Muscle of leg (tissue), 16 donors: ENCODE measurements at places on chromosomes 12 and 14. TPM values are rescaled to one million over a fixed set of nuclear protein-coding genes. Genes with fewer than 3 reads are reported as not detected.

- no peaks in the 10 kb centered on the region for H3K27me3 ChIP-seq
- H3K4me3 ChIP-seq = no peak overlapping the region
- no peaks in the 10 kb centered on the region for H3K36me3 ChIP-seq
- no peak overlapping the region for H3K27ac ChIP-seq
- peak; percentile 86 for DNase-seq
Observed at GRCh38 chr12:107515446-107515958, 170.1 kb upstream of the PWP1 start.

CMA1 gene
- not detected for polyA plus RNA-seq

- no peak overlapping the region for H3K4me3 ChIP-seq
- no peaks in the 10 kb centered on the region for H3K36me3 ChIP-seq
- H3K4me1 ChIP-seq = peaks cover 2% of the 10 kb centered on the region
- H3K27ac ChIP-seq = no peak overlapping the region
Observed at GRCh38 chr12:68896881-68897540, 36.0 kb downstream of the CPM start.

DNA sequence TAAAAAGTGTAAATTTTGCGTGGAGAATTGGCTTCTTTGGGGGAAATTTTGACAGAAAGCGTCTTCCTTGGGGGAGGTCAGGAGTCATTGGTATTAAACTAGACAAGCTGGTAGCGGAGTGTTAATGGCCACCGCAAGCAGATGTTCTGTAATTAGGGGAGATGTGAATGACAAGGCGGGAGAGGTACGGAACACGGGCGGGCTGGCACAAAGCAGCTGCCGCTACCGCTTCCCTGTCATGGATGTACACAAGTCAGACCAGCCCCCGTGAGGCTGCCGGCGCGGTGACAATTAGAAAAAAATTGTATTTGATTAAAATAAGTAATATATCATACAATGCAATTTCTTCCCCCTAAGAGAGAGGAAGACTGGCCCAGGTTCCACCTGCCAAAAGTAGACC, 501.6 kb downstream of the VRK1 start:
- H3K27me3 ChIP-seq = peaks cover 12% of the 10 kb centered on the region
- no peak overlapping the region for H3K4me3 ChIP-seq
- no peak for DNase-seq
- H3K36me3 ChIP-seq = no peaks in the 10 kb centered on the region
- no peak overlapping the region for H3K27ac ChIP-seq

GRCh38 chr14:29927376-29928116, at the start of gene PRKD1:
Gene PRKD1, minus strand, starts transcription at chr14:29927847.
- H3K4me1 ChIP-seq = peaks cover 19% of the 10 kb centered on the region
- H3K36me3 ChIP-seq = no peaks in the 10 kb centered on the region
- no peaks in the 10 kb centered on the region for H3K27me3 ChIP-seq
- DNase-seq = peak; percentile 93
- H3K4me3 ChIP-seq = peak within 1 kb of the TSS; percentile 68

CDCA3 gene
- polyA plus RNA-seq = 26.0 TPM

DNA sequence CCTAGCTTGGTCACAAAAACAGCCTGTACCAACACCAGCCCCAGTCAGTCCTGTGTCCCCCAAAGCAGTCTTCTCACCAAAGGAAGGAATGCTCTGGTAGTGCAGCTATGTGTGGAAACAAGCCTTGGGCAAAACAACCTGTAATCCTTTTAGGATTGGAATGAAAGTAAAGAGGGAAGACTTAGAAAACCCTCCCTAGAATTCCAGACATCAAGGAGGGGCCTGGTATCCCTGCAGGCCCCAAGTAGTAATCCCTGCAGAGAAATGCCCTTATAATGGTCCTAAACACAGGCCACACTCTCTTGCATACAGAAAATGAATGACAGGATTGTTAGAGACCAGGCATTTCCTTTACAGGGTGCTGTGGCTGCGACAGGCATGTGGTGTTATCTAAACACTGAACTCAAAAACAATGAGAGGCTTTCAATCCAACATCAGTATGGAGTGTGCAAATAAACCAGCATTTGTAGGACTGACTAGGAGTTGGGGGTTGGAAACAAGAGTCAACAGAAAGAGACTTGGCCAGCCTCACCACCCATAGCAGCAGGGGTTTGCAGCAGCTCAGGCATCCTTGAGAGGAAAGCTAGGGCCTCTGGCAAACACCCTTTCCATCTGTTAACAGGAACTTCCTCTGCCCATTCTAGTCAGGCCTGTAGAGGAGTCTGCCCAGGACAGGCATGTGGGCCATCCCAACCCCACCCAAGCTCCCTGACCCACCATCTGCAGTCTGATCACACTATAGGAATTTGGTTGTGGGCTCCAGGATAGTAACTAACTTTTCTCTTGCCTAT, 59.1 kb downstream of the DCAF5 start:
- no peak overlapping the region for H3K4me3 ChIP-seq
- peak; percentile 18 for DNase-seq
- no peaks in the 10 kb centered on the region for H3K4me1 ChIP-seq
- peaks cover 34% of the 10 kb centered on the region for H3K36me3 ChIP-seq

- no peaks in the 10 kb centered on the region for H3K36me3 ChIP-seq
- peak; percentile 61 for DNase-seq
- peaks cover 17% of the 10 kb centered on the region for H3K4me1 ChIP-seq
- H3K27me3 ChIP-seq = no peaks in the 10 kb centered on the region
Observed at GRCh38 chr14:96255501-96256366, at the start of gene BDKRB1. Gene BDKRB1, plus strand, starts transcription at chr14:96256210. Its CDS starts 7,473 bp downstream, at chr14:96263683.

DNA sequence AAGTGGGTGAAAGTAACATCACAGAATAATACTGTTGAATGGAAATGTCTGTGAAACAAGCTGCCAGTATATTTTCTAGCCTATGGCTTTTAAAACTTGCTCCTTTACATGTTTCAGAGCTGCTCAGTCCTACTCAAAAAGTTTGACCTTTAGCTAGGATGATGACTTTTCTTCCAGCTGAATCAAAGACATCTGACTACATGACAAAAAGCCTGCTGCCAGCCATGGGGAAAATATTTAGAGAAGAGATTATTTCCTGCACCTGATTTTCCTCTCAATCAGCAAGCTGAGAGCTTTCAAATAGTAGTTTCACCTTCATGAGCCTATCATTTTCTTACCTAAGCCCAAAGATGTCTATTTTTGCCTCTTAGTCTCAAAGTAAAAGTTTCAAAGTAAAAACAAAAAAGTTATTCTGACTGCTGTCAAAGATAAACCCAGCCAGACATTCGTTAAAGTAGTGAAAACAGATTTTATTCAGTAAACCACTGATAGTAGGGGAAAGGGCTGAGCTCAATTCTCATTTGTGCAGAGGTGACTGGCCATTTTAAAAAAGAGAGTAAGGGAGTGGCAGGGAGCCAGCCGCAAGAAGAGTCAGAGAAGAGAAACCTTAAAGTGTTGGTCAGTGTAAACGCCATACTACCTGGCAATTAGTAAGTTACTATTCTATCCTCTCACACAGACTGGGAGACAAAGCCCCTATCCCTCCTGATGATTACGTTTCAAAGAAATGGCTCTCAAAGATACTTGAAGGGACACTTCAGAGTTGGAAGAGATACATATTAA, 2.2 kb downstream of the ATP6V1D start:
- H3K27ac ChIP-seq = no peak overlapping the region
- peaks cover 12% of the 10 kb centered on the region for H3K4me1 ChIP-seq
- H3K4me3 ChIP-seq = no peak overlapping the region
- no peak for DNase-seq

GRCh38 chr12:96195845-96196451, 1.8 kb downstream of the ELK3 start:
- H3K27me3 ChIP-seq = peaks cover 5% of the 10 kb centered on the region
- no peaks in the 10 kb centered on the region for H3K36me3 ChIP-seq

DNA sequence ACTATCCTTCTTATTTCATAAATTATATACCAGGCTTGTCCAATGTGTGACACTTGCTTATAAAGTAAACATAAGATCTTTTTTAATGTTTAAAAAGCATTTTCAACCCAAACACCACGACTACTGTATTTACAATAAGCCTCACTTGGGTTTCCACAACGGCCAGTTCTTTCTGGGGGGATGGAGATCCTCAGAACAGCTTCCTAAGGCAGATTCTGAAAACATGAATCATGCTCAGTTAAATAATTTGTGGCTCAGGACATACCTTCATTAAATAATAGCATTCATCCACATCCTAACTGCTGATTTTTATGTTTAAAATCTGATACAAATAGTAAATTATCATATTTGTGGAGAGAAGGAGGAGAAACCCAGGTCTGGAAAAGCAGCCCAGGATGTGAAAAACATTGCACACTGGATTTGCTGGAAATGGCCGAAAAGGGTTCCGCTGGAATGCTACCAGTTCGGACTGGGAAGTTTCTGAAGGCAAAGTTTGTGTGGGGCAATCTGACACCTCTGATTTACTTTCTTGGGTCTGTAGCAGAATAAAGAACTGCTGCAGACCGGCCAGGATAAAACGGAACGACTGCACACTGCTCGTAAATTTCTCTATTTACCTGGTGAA, 597 bp downstream of the GLT8D2 start:
- peak overlapping the region; percentile 95 for H3K27ac ChIP-seq
- H3K4me3 ChIP-seq = peak overlapping the region; percentile 59
- no peaks in the 10 kb centered on the region for H3K36me3 ChIP-seq
- H3K4me1 ChIP-seq = peaks cover 34% of the 10 kb centered on the region
- H3K27me3 ChIP-seq = peaks cover 5% of the 10 kb centered on the region
- DNase-seq = peak; percentile 72

- no peaks in the 10 kb centered on the region for H3K4me1 ChIP-seq
- H3K27ac ChIP-seq = no peak overlapping the region
- no peak overlapping the region for H3K4me3 ChIP-seq
- H3K27me3 ChIP-seq = no peaks in the 10 kb centered on the region
- H3K36me3 ChIP-seq = peaks cover 4% of the 10 kb centered on the region
Observed at GRCh38 chr12:24854908-24855307, 94.0 kb downstream of the BCAT1 start.

KLRD1 gene
- polyA plus RNA-seq = 0.43 TPM

GPRC5A gene
- polyA plus RNA-seq = 1.4 TPM

DNA sequence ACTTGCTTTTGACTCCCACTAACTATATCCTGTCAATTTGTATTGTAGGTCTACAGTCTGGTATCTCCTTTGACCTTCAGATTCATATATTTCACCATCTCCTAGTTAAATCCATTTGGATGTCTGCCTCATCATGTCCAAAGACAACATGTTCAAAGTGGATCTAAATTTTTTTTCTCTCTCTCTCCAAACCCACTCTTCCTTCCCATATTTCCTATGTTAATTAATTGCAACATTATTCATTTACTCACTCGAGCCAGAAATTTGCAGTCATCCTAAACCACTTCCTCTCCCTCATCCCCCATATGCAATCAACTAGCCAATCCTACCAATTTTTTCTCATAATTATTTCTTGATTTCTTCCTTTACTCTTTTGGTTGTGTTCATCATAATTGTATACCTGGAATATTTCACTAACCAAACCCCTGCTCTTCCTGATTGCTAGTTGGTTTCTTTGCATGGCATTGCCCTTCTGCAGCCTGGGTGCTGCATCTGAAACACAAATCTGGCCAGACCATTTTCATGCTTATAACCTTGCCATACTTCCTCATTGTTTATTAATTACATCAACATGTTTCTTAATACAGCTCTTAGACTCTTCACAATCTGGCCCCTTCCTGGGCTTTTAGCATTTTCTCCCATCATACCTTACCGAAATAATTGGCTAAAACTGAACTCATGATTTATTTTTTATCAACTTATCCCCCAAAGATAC, 442.2 kb downstream of the ADAMTS20 start:
- H3K27ac ChIP-seq = no peak overlapping the region
- H3K36me3 ChIP-seq = no peaks in the 10 kb centered on the region
- H3K4me3 ChIP-seq = no peak overlapping the region
- H3K4me1 ChIP-seq = no peaks in the 10 kb centered on the region
- no peaks in the 10 kb centered on the region for H3K27me3 ChIP-seq

TPPP2 gene
- 0.29 TPM for polyA plus RNA-seq
